ENCODE measurements at places on chromosomes 13 and 19. TPM values are rescaled to one million over a fixed set of nuclear protein-coding genes. Genes with fewer than 3 reads are reported as not detected.
A peak's percentile ranks its signal among the peaks of the same experiment; 100 is the strongest.

The TMPRSS9 gene
- 0.73 TPM for total RNA-seq

DNA sequence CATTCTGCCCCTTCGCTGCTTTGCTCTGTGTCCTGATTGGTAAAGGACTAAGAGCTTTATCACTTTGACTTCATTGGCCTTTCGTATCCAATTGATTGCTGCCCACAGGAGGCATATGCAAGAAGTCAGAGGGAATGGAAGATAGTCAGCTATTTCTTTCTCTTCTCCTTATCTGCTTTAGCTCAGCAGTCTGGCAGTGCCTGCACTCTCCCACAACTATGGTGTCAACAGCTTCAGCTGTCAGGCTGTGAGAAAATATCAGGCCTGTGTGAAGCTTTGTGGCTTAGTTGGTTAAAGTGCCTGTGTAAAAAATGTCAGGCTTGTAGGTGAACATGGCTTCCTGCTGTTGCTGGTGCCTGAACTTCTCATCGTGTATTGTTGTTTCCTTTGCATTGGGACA, 243.0 kb downstream of the PCDH17 start:
- H3K27ac ChIP-seq: no peak overlapping the region
- no peaks in the 10 kb centered on the region for H3K27me3 ChIP-seq
- H3K36me3 ChIP-seq: no peaks in the 10 kb centered on the region
- H3K4me3 ChIP-seq: no peak overlapping the region
- no peak for DNase-seq

The CEP89 gene
- 4.7 TPM for total RNA-seq

GRCh38 chr13:27362064-27362751, 62.2 kb upstream of the GTF3A start:
- peak; percentile 88 for DNase-seq
- no peaks in the 10 kb centered on the region for H3K27me3 ChIP-seq
- no peaks in the 10 kb centered on the region for H3K4me1 ChIP-seq
- peak overlapping the region; percentile 32 for H3K4me3 ChIP-seq
- no peak overlapping the region for H3K27ac ChIP-seq

The YJEFN3 gene
- 0.31 TPM for total RNA-seq

The CDC16 gene
- total RNA-seq: 40.9 TPM

- no peak for DNase-seq
- H3K4me1 ChIP-seq: no peaks in the 10 kb centered on the region
- H3K27me3 ChIP-seq: no peaks in the 10 kb centered on the region
- H3K27ac ChIP-seq: no peak overlapping the region
- no peak overlapping the region for H3K4me3 ChIP-seq
Measured at GRCh38 chr13:74256969-74257368, 122.8 kb upstream of the KLF12 start.

The EBI3 gene
- total RNA-seq: 4.1 TPM

DNA sequence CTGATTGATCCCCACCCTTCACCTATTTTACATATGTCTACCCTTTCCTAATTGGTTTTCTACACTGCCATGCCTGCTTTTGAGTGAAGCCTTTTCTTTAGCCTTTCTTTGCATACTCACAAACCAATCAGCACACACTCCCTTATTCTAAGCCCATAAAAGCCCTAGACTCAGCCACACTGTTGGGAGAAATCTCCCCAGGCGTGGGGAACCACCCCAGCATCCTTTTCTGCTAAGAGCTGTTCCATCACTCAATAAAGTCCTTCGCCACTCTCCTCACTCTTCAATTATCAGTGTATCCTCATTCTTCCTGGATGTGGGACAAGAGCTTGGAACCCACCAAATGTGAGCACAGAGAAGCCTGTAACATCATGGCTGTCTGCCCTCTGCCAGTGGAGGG, 343.6 kb downstream of the SLITRK1 start:
- no peak overlapping the region for H3K27ac ChIP-seq
- H3K4me3 ChIP-seq: no peak overlapping the region
- DNase-seq: no peak
- H3K4me1 ChIP-seq: no peaks in the 10 kb centered on the region

The NAPSA gene
- total RNA-seq: 0.82 TPM

GRCh38 chr19:35220315-35220921, 8.1 kb downstream of the FAM187B start:
- H3K27me3 ChIP-seq: no peaks in the 10 kb centered on the region
- H3K27ac ChIP-seq: no peak overlapping the region
- H3K4me3 ChIP-seq: no peak overlapping the region
- no peak for DNase-seq

GRCh38 chr13:60933638-60934037, 482.0 kb downstream of the PCDH20 start:
- no peak overlapping the region for H3K27ac ChIP-seq
- H3K36me3 ChIP-seq: no peaks in the 10 kb centered on the region
- no peak overlapping the region for H3K4me3 ChIP-seq
- no peak for DNase-seq
- no peaks in the 10 kb centered on the region for H3K27me3 ChIP-seq

The CYP2A7 gene
- 250 TPM for total RNA-seq

DNA sequence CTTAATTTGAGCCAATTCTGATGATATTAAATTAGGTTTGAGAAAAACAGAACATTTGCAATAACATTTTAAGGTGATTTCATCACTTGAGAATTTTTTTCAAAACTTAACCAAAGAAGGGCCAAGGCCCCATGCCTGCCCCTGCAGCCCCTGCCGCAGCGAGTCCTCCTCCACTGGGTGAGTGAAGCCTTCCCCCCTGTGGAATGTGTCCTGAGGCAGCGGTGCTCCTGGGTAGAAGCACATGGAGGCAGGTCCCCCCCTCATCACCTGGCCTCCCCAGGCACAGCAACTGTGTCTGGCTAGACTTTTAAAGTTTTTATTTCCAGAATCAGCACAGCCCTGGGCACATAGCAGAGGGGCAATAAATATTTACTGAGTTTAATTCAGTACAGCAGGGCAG, 10.8 kb downstream of the SOX1 start:
- H3K36me3 ChIP-seq: no peaks in the 10 kb centered on the region
- no peak for DNase-seq
- H3K4me3 ChIP-seq: no peak overlapping the region
- peaks cover 27% of the 10 kb centered on the region for H3K27me3 ChIP-seq
- H3K4me1 ChIP-seq: no peaks in the 10 kb centered on the region

The FLT1 gene
- 10.9 TPM for total RNA-seq

The FBXO17 gene
- 57.9 TPM for total RNA-seq

DNA sequence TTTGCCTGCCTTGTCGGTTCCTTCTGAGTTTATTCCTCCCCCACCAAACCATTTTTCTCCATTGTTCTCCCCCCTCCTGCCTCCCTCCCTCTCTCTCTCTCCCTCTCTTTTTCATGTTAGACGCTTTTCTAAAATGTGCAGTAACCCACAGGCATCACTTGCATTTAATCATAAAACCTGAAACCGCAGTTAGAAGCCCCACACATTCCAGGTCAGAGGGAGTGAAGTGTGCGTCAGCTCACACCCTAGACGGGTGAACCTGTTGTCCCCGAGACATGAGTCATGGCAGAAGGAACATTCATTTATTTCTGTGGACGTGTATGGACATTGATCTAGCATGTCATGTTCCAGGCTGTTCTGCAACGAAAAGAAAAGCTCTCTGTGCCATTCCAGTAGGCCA, 19.9 kb downstream of the ONECUT3 start:
- H3K4me1 ChIP-seq: no peaks in the 10 kb centered on the region
- no peaks in the 10 kb centered on the region for H3K36me3 ChIP-seq
- no peak overlapping the region for H3K27ac ChIP-seq
- H3K4me3 ChIP-seq: no peak overlapping the region
- H3K27me3 ChIP-seq: no peaks in the 10 kb centered on the region

The CERS4 gene
- 75.4 TPM for total RNA-seq

The IL17D gene
- not detected for total RNA-seq

DNA sequence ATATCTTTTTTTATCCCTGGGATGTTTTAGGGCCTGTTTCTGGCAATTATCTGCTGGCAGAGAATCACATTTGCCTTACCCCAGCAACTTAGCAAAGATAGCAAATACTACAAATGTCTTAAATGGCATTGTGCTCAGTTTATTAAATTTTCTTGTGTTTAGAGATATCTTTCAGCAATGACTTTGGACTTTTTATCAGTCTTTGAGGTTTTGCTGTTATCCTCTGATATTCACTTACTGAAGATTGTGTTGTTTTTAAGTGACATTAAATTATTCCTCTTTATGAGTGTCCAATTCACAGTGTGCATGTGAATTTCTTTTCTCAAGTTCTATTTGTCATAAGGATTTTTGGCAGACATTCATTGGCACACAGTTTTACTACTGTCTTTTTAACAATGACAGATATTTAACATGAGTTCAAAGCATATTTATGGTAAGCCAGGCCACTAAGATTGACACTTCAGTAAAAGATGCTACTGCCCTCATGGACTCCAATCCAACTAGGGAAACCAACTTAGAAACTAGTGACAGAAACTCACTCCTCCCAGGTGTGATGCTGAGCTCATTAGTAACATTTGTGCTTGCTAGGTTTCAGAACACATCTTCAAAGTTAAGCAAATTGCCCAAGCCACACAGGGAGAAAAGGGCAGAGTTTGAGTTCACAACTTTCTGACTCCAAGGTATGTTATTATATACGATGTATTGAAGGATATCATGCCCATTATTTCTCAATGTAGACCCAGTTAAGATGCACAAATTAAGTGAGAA, 481.9 kb downstream of the GPC6 start:
- H3K27ac ChIP-seq: no peak overlapping the region
- no peaks in the 10 kb centered on the region for H3K36me3 ChIP-seq
- H3K4me3 ChIP-seq: no peak overlapping the region
- H3K4me1 ChIP-seq: no peaks in the 10 kb centered on the region

- H3K4me3 ChIP-seq: no peak overlapping the region
- DNase-seq: no peak
- no peaks in the 10 kb centered on the region for H3K36me3 ChIP-seq
- no peaks in the 10 kb centered on the region for H3K4me1 ChIP-seq
Measured at GRCh38 chr13:50359041-50359367, 343.8 kb downstream of the KCNRG start.

Data from right lobe of liver (tissue), 6 donors.